Stomach (tissue), 19 donors: ENCODE measurements at places on chromosomes 7 and 10.
A peak's percentile ranks its signal among the peaks of the same experiment; 100 is the strongest.

GRCh38 chr10:14254368-14254767 lies 76.4 kb downstream of the FRMD4A start:
- no peak for DNase-seq
- no peaks in the 10 kb centered on the region for H3K27me3 ChIP-seq
- H3K36me3 ChIP-seq = no peaks in the 10 kb centered on the region
- H3K27ac ChIP-seq = no peak overlapping the region
- H3K4me1 ChIP-seq = no peaks in the 10 kb centered on the region
- H3K4me3 ChIP-seq = no peak overlapping the region

DNA sequence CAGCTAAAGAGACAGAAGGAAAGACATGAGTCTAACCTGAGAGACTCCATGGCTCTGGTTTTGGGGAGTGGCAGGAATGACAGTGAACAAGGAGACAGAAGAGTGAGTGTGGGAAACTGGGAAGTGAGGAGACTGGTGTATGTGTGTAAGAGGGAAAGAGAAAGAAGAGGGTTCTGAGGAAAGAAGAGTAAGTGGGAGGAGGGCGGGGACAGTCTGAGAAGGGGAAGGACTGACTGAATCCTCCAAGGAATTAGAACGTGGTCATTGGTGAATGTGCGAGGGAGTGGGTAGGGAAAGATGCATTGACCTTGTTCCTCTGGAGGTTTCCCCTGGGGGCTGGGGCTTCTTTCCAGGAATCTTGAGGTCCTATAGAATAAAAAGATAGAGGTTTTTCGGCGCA lies 26.6 kb downstream of the WNT8B start:
- no peak overlapping the region for H3K4me3 ChIP-seq
- no peak for DNase-seq
- H3K27me3 ChIP-seq = no peaks in the 10 kb centered on the region
- H3K36me3 ChIP-seq = peaks cover 86% of the 10 kb centered on the region
- no peak overlapping the region for H3K27ac ChIP-seq
- H3K4me1 ChIP-seq = no peaks in the 10 kb centered on the region

GRCh38 chr10:16686054-16686902 lies 130.9 kb downstream of the RSU1 start:
- H3K4me1 ChIP-seq = no peaks in the 10 kb centered on the region
- H3K27ac ChIP-seq = no peak overlapping the region
- H3K4me3 ChIP-seq = no peak overlapping the region
- no peak for DNase-seq

- peak; percentile 40 for DNase-seq
- no peaks in the 10 kb centered on the region for H3K27me3 ChIP-seq
- H3K27ac ChIP-seq = peak overlapping the region; percentile 96
- peak overlapping the region; percentile 77 for H3K4me3 ChIP-seq
- H3K4me1 ChIP-seq = peaks cover 56% of the 10 kb centered on the region
Measured at GRCh38 chr7:99407872-99408378, 472 bp downstream of the PDAP1 start.

DNA sequence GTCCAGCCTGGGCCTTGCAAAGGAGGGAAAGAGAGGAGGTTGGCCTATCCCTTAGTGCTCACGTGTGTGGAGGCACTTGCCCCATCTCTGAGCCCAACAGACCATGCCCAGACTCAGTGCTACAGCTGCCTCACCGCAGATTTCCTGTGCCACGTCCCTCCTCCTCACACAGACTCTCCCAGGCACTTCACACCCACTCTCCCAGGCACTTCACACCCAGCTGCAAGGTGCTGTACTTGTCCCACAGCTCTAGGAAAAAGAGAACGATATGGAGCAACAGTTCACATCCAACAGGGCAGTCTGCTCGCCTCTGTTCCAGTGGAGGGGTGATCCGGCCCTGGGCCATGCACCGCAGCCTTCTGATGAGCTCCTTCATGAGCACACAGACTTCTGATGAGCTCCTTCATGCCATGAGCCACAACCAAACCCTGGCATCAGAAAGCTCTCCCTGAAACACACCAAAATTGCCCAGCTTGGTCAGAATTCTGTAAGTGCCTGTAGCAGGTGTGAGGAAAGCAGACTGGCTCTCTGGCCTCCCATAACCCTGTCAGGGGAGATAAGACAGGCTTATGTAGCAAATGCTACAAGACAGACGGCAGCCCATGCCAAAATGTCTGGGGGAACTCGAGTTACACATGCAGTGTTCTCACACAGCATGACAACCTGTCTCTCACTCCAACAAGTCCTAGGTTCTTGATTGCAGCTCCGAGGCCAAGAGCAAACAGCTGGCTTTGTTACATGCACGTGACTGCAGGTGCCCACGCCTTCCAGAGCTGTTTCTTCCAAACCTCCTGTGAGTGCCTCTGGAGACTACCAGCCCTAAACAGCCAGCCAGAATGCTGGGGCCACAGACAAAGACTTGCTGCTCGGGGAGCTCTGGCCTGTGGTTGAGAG lies 348.5 kb downstream of the GRID1 start:
- no peak overlapping the region for H3K27ac ChIP-seq
- no peaks in the 10 kb centered on the region for H3K4me1 ChIP-seq
- H3K4me3 ChIP-seq = no peak overlapping the region
- H3K36me3 ChIP-seq = no peaks in the 10 kb centered on the region

- peaks cover 8% of the 10 kb centered on the region for H3K36me3 ChIP-seq
- H3K27me3 ChIP-seq = no peaks in the 10 kb centered on the region
- H3K27ac ChIP-seq = peak overlapping the region; percentile 36
- H3K4me1 ChIP-seq = peaks cover 21% of the 10 kb centered on the region
- DNase-seq = no peak
- no peak overlapping the region for H3K4me3 ChIP-seq
Measured at GRCh38 chr10:98404571-98405359, 10.2 kb downstream of the PYROXD2 start.

- DNase-seq = no peak
- no peak overlapping the region for H3K27ac ChIP-seq
- H3K4me1 ChIP-seq = peaks cover 2% of the 10 kb centered on the region
- no peak overlapping the region for H3K4me3 ChIP-seq
- no peaks in the 10 kb centered on the region for H3K27me3 ChIP-seq
Measured at GRCh38 chr10:72790216-72790990, 98.5 kb downstream of the MCU start.

DNA sequence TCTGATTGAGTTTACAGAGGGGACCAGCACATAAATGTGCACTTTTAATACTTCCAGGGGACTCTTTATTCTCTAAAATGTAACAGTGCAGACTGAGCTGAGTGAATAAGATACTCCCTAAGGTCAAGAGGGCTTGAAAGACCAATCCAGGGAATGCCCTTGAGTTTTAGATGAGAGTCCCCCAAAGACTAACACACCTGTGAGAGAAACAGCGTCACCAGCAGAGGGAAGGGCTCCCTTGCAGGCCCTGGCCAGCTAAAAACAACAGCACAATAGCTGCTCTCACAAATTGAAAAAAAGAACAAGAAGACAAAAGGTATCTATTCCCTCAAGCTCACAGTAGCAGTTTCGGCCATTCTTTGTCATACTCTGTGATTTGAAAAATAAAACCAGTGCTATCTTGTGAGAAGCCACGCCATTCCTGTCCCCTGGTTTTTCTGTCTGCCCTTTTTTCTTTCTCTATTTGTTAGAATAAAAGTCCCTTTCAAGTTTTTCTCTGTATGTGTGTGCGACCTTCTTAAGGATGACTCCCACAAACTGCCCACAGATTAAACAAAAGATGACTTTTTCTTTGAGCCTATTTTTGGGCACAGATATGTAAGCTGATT lies 230.4 kb upstream of the BMPER start:
- H3K4me1 ChIP-seq = no peaks in the 10 kb centered on the region
- no peak overlapping the region for H3K4me3 ChIP-seq
- no peaks in the 10 kb centered on the region for H3K36me3 ChIP-seq
- H3K27ac ChIP-seq = no peak overlapping the region
- no peak for DNase-seq

- peaks cover 14% of the 10 kb centered on the region for H3K27me3 ChIP-seq
- peaks cover 12% of the 10 kb centered on the region for H3K4me1 ChIP-seq
- no peak overlapping the region for H3K4me3 ChIP-seq
- H3K36me3 ChIP-seq = peaks cover 6% of the 10 kb centered on the region
- H3K27ac ChIP-seq = no peak overlapping the region
Measured at GRCh38 chr7:100623951-100624824, 11.8 kb downstream of the MOSPD3 start.

DNA sequence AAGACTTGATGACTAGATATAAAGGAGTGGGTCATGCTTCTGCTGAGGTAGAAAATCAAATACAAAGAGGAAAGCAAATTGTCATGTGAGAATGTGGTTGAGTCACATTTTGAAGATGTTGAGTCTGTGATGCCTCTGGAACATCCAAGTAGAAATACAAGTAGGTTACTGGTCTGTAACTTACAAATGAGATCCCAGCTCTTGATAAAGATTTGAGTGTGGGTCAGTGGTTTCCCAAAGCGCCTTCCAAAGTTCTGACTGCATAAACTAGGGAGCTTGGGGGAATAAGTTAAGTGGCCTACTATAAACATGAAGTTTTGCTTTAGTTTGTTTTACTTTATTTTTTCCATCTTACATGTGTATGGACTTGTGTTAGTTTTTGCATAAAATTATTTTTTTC lies 144.3 kb upstream of the ETV1 start:
- H3K4me3 ChIP-seq = no peak overlapping the region
- no peaks in the 10 kb centered on the region for H3K4me1 ChIP-seq
- no peaks in the 10 kb centered on the region for H3K36me3 ChIP-seq
- no peak overlapping the region for H3K27ac ChIP-seq
- no peaks in the 10 kb centered on the region for H3K27me3 ChIP-seq
- no peak for DNase-seq

DNA sequence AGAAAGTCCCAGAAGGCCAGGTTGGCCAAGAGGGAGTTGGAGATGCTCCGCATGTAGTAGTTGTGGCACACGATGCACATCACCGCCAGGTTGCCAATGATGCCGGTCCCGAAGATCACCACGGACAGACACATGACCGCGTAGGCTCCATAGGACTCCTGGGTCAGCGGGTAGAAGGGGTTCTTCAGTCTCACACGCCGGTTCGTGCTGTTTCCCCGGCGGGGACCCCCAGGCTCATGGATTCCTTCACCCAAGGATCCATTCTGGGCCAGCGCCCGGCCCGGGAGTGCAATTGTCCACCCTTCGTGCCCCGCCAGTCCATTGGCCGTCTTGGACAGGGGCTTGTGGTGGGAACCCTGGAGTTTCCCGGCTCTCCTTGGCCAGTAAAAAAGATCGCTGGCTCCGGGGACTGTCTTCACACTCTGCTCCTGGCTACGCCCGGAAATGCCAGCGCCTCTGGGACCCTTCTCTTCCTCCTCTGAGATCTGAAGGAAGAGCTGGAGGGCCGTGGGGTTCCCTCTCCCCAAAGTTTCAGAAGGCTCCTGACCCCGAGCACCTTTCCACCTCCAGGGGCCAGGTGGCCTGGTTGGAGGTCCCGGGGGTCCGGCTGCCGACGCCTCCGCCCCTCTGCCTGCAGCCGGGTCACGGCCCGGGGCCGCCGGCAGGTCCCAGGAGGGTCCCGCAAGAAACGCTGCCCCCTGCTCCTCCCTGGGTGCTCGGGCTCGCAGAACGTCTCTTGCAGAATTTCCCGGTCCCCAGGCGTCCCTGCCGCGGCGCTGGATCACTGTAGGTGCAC lies 1.3 kb downstream of the GPR37 start:
- DNase-seq = peak; percentile 17
- H3K27me3 ChIP-seq = peaks cover 39% of the 10 kb centered on the region
- no peak overlapping the region for H3K27ac ChIP-seq
- peak overlapping the region; percentile 63 for H3K4me3 ChIP-seq

DNA sequence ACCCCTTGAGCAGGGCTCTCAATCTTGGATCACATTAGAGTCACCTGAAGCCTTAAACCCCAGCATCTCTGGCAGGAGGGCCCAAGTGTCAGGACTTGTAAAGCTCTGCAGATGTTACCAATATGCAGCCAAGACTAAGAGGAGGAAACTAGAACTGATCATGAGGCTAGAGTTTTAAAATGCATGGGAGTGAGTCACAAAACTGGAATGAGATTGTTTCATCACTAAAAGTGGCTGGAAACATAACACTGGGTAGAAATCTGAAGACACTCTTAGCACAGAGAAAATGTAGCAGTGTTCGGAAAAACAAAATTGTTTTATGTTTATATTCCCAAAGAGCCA lies 63.3 kb upstream of the GHITM start:
- H3K36me3 ChIP-seq = no peaks in the 10 kb centered on the region
- no peaks in the 10 kb centered on the region for H3K27me3 ChIP-seq
- peaks cover 2% of the 10 kb centered on the region for H3K4me1 ChIP-seq
- H3K27ac ChIP-seq = peak overlapping the region; percentile 48

DNA sequence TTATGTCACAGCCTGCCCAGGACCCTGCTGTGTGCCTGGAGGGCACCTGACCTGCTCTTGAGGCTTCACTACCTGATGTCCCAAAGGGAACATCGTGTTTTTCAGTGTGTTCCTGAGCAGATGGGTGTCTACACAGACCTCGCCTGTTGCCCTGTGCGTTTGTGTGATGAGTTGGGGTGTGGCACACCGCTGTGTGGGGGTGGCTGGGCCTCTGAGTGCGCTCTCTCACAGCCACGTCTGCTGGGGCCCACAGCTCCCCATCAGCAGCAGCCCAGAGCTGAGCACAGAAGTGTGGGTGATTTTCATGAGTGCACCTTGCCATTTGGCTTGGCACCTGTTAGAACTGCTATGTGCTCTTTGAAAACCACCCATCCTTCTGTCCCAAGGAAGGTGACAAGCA lies 121.5 kb downstream of the NKX6-2 start:
- peaks cover 4% of the 10 kb centered on the region for H3K36me3 ChIP-seq
- no peaks in the 10 kb centered on the region for H3K27me3 ChIP-seq
- no peak overlapping the region for H3K27ac ChIP-seq
- no peak for DNase-seq
- H3K4me1 ChIP-seq = peaks cover 23% of the 10 kb centered on the region

- no peaks in the 10 kb centered on the region for H3K36me3 ChIP-seq
- no peak for DNase-seq
- no peaks in the 10 kb centered on the region for H3K4me1 ChIP-seq
Measured at GRCh38 chr7:25598765-25599164, 370.5 kb upstream of the NPVF start.
